ENCODE measurements at places on chromosomes 6 and 20.

DNA sequence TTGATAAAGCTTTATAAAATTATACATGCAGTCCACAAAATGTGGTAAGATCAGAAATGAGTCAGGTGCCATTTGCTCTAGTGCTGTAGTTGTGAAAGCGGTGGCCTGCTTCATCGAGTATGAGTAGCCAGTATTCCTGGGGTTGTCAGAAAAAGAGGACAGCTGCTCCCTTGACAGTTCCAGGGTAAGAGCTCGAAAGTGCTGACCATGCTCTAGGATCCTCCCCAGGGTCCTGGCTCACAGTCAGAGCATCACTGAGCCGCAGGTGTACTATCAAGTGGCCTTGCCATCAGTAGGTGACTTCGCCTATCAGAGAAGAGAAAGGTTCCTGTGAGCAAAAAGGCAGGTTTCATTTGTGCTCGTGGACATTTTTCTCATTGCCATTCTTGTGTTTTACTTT, 3.6 kb downstream of the BTBD3 start:
- no peak for DNase-seq

DNA sequence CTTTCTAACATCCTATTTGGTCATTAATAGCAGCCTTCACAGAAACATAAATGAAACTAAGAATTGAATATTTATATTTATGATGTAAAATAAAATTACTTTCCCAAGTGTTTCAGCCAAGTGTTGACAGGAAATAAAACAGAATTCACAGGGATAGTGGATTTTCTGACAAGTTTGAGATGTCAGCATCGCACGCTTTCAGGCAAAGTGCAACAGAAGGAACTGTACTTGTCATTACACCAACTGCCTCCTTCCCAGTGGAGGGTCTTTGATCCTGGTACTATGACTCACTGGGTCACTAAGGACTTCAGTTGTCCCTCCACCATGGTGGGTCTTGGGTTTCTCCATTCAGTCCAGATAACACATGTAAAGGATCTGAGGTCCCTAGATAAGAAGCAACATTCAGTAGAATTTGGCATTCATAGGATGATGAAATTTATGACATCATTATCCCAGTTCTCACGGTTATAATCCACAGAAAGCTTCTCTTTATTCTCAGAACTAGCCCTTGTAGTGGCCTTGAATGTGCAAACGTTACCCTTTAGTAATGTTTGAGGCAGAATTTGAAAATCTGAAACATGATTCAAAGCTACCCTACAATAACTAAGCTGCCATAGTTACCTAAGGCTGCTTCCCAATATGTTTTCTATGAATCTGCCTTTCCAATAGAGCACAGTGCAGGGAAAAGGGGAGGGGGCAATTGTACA, 3.8 kb upstream of the TNFAIP3 start:
- no peak for DNase-seq

- no peak for DNase-seq
Observed at GRCh38 chr20:4814696-4815252, 93.1 kb downstream of the PRND start.

DNA sequence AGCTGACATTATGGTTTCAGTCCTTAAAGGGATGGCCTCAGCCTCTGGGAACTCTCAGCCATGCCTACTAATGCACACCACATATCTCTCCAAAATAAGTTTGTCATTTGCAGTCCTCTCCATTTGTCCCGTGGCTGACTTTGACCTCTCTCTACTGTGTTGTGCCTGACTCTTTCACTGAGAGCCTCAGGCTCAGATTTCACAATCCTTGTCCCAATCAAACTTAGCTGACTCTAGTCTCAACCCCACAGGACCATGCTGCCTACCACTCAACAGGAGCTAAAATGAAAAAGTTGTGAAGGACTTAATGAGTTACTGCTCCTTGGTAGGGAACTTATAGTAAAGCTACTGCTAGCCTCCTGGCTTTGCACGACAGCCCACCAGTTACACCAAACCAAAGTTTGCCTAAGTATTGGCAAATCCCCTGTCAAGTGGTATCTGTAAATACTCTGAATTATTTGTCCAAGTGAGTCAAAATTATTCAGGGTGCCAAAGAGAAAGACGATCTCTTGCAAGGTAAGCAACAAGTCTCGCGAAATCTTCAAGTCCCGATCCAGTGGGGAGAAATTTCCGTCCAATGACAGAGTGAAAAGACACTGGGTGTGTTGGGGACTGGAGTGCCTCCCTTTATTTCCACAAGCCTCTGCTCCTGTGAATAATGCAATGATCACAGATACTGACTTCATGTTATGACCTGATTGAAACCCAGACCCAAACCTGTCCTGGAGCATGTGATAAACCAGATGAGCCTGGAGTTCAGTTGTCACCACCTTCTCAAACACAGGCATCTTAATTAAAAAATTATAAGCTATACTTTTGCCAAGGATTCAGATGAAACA, 124.4 kb upstream of the FOXQ1 start:
- DNase-seq = no peak

- DNase-seq = no peak
Observed at GRCh38 chr6:25197111-25197510, 82.1 kb upstream of the CARMIL1 start.

- DNase-seq = no peak
Observed at GRCh38 chr6:16092140-16092539, 36.7 kb upstream of the MYLIP start.

GRCh38 chr20:25274891-25275812, 27.3 kb downstream of the PYGB start:
- DNase-seq = no peak

DNA sequence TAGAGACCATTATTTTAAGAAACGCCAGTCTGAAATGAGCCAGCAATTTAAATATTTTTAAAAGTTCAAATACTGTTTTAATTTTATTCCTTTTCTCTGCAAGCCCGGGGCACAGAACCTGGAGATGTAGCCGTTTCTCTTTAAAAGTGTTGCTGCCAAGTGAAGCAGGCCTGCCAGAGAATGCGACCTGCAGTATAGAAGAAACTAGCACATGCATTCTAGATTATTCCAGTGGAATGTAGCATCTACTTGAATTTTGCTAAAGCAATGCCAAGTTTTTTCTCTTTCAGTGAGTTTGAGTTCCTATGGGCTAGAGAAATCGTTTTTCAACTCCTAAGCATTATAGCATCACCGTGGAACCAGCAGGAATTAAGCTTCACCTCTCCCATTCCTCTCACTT, 101.3 kb downstream of the QRSL1 start:
- no peak for DNase-seq

All from iPS DF 6.9 (cell line).